ENCODE measurements at places on chromosomes 4 and X.

DNA sequence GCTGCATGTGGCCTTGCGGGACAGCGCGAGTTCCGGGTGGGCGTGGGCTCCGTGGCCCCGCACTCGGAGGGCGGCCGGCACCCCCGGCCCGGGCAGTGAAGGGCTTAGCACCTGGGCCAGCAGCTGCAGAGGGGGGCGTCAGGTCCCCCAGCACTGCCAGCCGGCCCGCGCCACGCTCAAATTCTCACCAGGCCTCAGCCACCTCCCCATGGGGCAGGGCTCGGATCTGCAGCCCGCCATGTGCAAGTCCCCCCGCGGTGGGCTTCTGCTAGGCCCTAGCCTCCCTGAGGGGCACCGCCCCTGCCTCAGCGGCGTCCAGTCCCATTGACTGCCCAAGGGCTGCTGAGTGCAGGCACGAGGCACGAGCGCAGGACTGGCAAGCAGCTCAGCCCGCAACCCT lies 2.6 kb upstream of the MCUB start:
- DNase-seq: no peak

DNA sequence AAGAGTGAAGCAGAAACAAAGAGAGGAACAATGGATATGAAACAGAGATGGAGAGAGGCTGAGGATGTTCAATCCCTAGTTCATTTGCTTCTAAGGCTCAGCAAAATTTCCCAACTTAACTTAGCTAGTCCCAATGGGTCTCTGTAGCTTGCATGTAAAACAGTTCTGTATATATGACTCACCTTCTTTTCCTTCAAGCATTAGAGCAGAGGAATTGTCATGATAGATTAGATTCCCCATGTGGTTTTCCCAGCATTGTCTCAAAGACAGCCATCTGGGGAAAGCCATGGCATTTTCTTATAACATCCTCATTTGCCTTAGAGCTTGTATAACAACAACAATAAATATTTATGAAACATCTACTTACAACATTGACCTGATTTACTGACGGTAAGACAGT lies 93.9 kb upstream of the GATB start:
- DNase-seq: no peak

GRCh38 chr4:14837860-14838259 lies 164.4 kb upstream of the CPEB2 start:
- DNase-seq: no peak

- DNase-seq: no peak
Observed at GRCh38 chr4:9781343-9782135, at the start of gene DRD5. TSS of gene DRD5 (plus strand) at chr4:9781634. CDS start at chr4:9782030, 396 bp downstream.

DNA sequence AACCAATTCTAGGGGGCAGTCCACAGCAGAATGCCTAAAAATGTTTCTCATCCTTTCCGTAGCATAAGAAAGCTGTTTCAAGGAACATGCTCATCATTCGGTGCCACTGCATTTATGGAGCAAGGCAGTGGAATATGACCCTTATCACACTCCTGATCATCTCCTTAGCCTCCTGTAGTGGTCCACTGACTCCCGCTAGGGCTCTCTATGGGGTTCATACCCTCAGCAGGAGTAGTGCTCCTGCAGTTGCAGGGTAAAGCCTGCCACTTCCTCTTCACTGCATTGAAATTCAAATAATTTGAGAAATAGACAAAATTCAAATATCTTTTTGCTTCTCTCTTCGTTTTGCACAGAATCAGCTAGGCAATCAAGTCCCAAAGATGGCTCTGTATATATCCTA lies 107.0 kb downstream of the NDST3 start:
- no peak for DNase-seq

DNA sequence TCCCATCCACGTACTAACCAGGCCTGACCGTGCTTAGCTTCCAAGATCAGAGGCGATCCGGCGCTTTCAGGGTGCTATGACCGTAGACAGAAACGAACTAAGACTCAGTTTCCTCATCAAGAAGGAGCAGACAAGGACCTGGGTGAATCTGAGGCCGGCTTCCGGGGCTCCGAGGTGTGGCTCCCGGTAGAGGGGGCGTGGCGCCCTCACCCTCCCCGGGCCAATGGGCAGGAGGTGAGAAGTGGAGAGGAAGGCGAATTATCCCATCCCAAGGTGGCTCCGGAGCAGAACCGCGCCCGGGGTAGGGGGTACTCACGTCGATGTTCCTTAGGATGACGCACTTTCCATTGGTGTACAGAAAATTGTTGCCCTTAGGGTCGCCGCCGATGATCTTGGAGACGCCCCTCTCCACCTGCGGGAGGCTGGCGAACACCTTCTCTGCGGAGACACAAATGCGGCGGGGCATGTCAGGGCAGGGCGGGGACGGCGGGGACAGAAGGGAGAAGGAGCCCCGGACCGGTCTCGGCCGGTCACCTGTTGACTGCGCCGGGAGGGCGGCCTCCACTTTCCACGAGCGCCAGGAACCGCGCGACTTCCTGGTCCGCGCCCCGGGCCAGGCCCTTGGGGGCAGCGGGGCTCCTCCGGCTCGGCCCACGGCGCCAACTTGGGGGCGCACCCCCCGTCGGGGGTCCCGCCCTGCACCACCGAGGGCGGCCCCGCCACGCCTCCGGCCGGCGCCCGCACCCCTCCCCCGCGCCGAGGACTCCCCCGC lies 616 bp downstream of the WDR1 start:
- no peak for DNase-seq

GRCh38 chrX:50812995-50813842 lies 775 bp downstream of the SHROOM4 start:
- no peak for DNase-seq

- DNase-seq: no peak
Observed at GRCh38 chr4:133802359-133803140, 399.0 kb downstream of the PABPC4L start.

- DNase-seq: no peak
Observed at GRCh38 chr4:140719022-140719421, 37.2 kb downstream of the TBC1D9 start.

GRCh38 chrX:68045008-68045577 lies 388.2 kb downstream of the OPHN1 start:
- no peak for DNase-seq

GRCh38 chr4:147616849-147617172 lies 386 bp upstream of the TMEM184C start:
- DNase-seq: no peak

DNA sequence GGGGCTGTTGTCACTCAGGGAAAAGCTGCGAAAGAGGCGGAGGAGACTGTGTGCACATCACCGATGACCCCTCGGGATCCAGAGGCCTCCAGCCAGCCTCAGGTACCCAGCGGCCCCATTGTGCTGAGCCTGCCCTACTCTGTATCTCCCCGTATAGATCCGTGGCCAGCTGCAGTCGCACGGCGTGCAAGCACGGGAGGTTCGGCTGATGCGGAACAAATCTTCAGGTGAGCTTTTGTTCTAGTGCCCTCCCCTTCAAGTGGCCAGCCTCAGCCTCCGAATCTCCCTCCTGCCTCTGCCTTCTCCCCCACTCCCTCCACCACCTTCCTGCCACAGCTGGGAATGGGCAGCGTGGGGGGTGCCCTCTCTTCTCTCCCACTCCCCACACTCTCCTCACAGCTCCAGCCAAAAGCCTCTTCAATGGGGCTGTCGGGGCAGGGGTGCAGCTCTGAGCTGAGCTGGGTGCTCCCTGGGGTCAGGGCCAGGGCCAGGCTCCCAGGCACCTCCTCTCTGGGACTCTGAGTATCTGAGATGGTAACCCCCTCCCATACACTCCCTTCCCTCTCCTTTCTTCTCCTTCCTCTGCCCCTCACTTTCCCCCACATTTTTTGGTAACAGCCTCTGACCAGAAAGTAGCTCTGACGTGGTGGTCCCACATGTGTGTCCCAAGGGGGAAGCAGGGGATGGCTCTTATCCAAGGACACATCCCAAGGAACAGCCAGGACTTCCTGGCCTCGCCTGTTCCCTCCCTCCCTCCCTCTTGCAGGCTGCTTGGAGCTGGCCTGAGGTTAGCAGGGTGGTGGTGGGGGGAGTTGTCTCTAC lies 20.4 kb upstream of the UBA1 start:
- DNase-seq: no peak

- DNase-seq: no peak
Observed at GRCh38 chr4:42566835-42567234, 90.1 kb downstream of the ATP8A1 start.

DNA sequence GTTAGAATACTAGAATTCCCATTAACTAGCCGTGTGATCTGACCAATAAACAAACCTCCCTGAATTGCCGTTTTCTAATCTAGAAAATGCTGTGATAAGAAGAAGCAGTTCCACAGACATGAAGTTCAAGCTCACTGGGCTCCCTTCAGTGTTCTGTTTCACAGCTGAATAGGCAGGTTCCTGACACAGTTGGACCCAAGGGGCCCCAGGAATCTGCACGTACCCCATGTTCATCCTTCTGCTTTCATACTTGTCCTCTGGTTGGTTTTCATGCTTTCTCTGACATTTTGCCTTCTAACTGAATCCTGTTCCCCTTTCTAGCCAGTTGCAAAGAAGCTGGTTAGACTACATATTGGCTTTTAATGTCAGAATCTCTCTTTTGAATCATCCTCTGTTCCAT lies 374.1 kb upstream of the MAD2L1 start:
- DNase-seq: no peak

DNA sequence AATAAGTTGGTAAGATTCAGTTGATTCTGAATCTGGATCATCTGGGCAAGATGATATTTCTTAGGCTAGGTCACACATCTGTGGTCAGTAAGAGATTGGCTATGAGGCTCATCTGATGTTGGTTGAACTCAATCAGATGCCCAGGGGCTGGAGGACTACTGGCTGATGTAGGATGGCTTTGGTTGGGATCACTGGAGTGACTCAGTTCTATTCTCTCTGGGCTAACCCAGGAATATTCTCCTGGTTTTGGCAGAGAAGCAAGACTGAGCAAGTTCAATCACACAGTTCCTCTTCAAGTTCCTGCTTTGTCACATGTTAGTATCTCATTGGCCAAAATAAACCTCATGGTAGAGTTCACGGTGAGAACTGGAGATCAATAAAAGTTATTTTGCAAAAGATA lies 902.3 kb upstream of the SLIT2 start:
- DNase-seq: no peak

Data from AG09309 (cell line).